ENCODE measurements at places on chromosomes 16 and 17. TPM values are rescaled to one million over a fixed set of nuclear protein-coding genes. Genes with fewer than 3 reads are reported as not detected.

Gene TEKT1
- total RNA-seq = not detected

Gene AXIN2
- total RNA-seq = 2.6 TPM

Gene ACSM3
- total RNA-seq = 0.90 TPM

Gene IL34
- 8.4 TPM for total RNA-seq

Gene THRA
- 18.9 TPM for total RNA-seq

Gene IQCK
- 6.1 TPM for total RNA-seq

Gene PLCG2
- total RNA-seq = 0.08 TPM

Gene PRSS8
- total RNA-seq = not detected

Gene RAP1GAP2
- 1.2 TPM for total RNA-seq

Gene ADAMTS18
- total RNA-seq = 0.38 TPM

Gene SLC38A7
- 22.6 TPM for total RNA-seq

Gene MYH3
- 0.30 TPM for total RNA-seq

Gene YBX2
- total RNA-seq = not detected

Gene ESRP2
- total RNA-seq = under 0.01 TPM

Gene CES4A
- total RNA-seq = 3.3 TPM

Gene NPIPA3
- total RNA-seq = 1.2 TPM

Gene KRTAP4-3
- not detected for total RNA-seq

Gene ETV4
- total RNA-seq = 2.9 TPM

Gene CRHR1
- not detected for total RNA-seq

Gene SLC35G6
- total RNA-seq = not detected

Gene CCL16
- not detected for total RNA-seq

Gene CD19
- not detected for total RNA-seq

Gene PCGF2
- total RNA-seq = 5.3 TPM

Gene MT4
- not detected for total RNA-seq

Gene WWP2
- 15.9 TPM for total RNA-seq

Gene MAP3K3
- total RNA-seq = 27.4 TPM

Gene TRPV3
- 1.8 TPM for total RNA-seq

Gene SP6
- total RNA-seq = 0.08 TPM

Gene NOS2
- not detected for total RNA-seq

Gene ST6GALNAC1
- not detected for total RNA-seq

Gene TMC7
- total RNA-seq = 0.12 TPM

Gene AOC2
- 0.23 TPM for total RNA-seq

Gene CDH13
- 115 TPM for total RNA-seq

Gene FBXO39
- 0.82 TPM for total RNA-seq

Gene CACNG5
- total RNA-seq = not detected

Gene CNGB1
- total RNA-seq = not detected

Gene SDR42E2
- 0.08 TPM for total RNA-seq

Gene TEX19
- not detected for total RNA-seq

Gene MMP28
- 0.60 TPM for total RNA-seq

Gene SNAI3
- not detected for total RNA-seq

Gene KCNG4
- not detected for total RNA-seq

Gene SDK2
- 0.08 TPM for total RNA-seq

Gene GP1BA
- total RNA-seq = not detected

Gene QRICH2
- total RNA-seq = 6.0 TPM

Gene CA5A
- total RNA-seq = not detected

Gene OTOA
- total RNA-seq = not detected

Gene UBB
- 7,249 TPM for total RNA-seq

Gene KRT17
- total RNA-seq = 4.3 TPM

Gene MBTD1
- total RNA-seq = 7.4 TPM

Gene KRTAP3-2
- total RNA-seq = not detected

Gene FAM171A2
- total RNA-seq = 2.5 TPM

Gene TMEM114
- total RNA-seq = not detected

Gene TPSD1
- not detected for total RNA-seq

Gene KLHL10
- 0.12 TPM for total RNA-seq

Gene ATP2C2
- not detected for total RNA-seq

Gene RNF112
- total RNA-seq = 1.6 TPM
